Activated T-cell treated with anti-CD3 and anti-CD28 coated beads, Interleukin-2, amount 50 U/mL, for 1 hour (primary cell): ENCODE measurements at places on chromosomes 16 and 17.
A peak's percentile ranks its signal among the peaks of the same experiment; 100 is the strongest.

GRCh38 chr17:64326030-64326419, 63.0 kb upstream of the TEX2 start:
- DNase-seq, result no peak

GRCh38 chr16:28491230-28491969, 474 bp downstream of the CLN3 start:
- no peak for DNase-seq

GRCh38 chr16:56628486-56629350, 3.1 kb downstream of the MT1E start:
- DNase-seq, result no peak

- DNase-seq, result no peak
Measured at GRCh38 chr17:9166788-9167187, 145.5 kb downstream of the NTN1 start.

- peak; percentile 31 for DNase-seq
Measured at GRCh38 chr17:60971515-60972369, 294.1 kb downstream of the BCAS3 start.

GRCh38 chr17:34800661-34801060, 160.6 kb downstream of the CCT6B start:
- no peak for DNase-seq

- peak; percentile 86 for DNase-seq
Measured at GRCh38 chr17:42517516-42517915, 18.5 kb upstream of the NAGLU start.

- DNase-seq, result peak; percentile 66
Measured at GRCh38 chr16:67326472-67327309, at the start of the genes KCTD19 and LRRC36. TSS of gene KCTD19 (minus strand) at chr16:67326741. CDS start at chr16:67326707, 34 bp downstream. TSS of gene LRRC36 (plus strand) at chr16:67326815. CDS start at chr16:67326863, 48 bp downstream.

DNA sequence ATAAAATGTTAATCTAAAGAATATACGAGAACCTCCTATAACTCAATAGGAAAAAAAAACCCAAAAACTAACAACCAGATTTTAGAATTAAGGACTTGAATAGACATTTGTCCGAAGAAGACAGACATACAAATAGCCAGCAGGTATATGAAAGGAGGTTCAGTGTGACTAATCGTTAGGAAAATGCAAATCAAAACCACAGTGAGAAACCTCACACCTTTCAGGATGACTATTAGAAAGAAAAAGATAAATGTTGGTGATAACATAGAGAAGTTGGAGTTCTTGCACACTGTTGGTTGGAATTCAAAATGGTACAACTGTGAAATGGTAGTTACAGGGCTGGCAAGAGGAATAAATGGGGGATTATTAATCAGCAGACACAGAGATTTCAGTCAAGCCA, 339.0 kb downstream of the TMEM114 start:
- DNase-seq, result no peak

DNA sequence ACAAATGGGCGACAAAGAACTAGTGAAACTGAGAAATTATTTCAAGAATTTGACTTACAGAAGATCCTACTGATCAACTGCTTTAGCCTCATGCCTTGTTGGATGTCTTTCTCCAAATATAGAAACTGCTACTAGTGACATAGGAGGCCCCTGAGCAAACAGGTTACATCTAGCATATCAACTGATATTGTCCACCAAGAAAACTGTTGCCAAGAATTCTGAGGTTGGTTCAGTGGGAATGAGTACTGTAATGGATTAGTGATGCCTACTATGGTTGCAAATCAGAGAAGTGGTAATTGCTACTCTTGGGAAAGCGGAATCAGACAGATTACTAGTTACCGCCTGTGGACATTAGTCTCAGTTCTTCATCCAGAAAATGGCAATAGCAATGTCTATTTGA, 10.0 kb downstream of the CDC27 start:
- DNase-seq, result no peak

GRCh38 chr17:38564869-38565268, 40.9 kb downstream of the SRCIN1 start:
- no peak for DNase-seq

- DNase-seq, result no peak
Measured at GRCh38 chr17:19285213-19285900, 48.2 kb downstream of the EPN2 start.

DNA sequence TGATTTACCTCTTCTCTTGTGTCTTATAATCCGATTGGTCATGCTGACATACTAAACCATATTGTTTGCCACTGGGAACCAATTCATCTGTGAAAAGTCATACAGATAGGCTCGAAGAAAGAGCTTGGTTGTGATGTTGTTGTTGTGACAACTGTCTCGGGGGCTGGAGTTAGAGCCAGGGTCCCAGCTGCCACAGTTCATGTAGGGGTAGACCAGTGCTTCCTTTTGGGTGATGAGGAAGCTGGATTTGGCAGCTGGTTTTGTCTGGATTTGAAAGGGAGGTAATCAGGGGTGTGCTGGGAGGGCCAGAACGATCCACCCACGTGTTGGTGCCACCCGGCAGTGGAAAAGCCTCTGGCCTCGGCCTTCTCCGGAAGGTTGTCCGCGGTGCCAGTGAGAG, 438.1 kb downstream of the WWOX start:
- DNase-seq, result no peak

GRCh38 chr16:88691924-88692560, 5.7 kb upstream of the SNAI3 start:
- DNase-seq, result peak; percentile 53

DNA sequence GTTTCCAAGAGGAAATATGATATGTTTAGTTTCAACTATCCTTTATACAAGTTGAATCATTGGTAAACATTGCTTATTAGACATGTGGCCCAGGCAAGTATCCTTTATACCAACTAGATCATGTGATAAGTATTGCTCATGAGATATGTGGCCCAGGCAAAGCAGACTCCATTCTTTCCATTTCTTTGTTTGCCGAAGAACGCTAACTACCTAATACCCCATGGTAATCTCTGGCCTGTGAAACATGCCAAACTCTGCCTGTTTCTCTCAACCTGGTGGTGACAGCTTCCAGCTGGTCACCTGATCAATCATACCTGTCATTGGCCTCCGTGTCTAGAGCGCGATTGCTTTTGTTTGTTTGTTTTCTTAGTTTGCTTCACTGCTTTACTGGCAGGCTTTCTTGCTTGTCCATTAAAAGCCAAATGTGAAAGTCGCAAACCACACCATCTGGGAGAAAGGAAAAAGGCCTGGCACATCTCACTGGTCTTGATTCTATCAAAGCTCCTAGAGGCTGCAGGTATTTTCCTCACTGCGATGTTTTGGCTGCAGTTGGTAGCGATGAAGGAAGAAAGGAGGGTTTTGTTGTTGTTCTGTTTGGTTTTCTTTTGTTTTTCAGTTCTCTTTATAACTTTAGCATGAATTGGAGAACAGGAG, 686.2 kb downstream of the KCNJ2 start:
- no peak for DNase-seq

- DNase-seq, result no peak
Measured at GRCh38 chr17:1504866-1505265, 11.5 kb downstream of the INPP5K start.

GRCh38 chr16:86512860-86513470, 2.6 kb downstream of the FOXF1 start:
- DNase-seq, result no peak

- DNase-seq, result no peak
Measured at GRCh38 chr16:7025616-7026190, 306.9 kb upstream of the RBFOX1 start.

- DNase-seq, result no peak
Measured at GRCh38 chr16:46745617-46746016, 2.5 kb downstream of the MYLK3 start.

GRCh38 chr17:42677921-42678781, 1.4 kb upstream of the PLEKHH3 start:
- peak; percentile 84 for DNase-seq

GRCh38 chr16:4006397-4006999, 109.7 kb downstream of the ADCY9 start:
- no peak for DNase-seq

- no peak for DNase-seq
Measured at GRCh38 chr16:16122264-16122663, 101.0 kb downstream of the ABCC6 start.

DNA sequence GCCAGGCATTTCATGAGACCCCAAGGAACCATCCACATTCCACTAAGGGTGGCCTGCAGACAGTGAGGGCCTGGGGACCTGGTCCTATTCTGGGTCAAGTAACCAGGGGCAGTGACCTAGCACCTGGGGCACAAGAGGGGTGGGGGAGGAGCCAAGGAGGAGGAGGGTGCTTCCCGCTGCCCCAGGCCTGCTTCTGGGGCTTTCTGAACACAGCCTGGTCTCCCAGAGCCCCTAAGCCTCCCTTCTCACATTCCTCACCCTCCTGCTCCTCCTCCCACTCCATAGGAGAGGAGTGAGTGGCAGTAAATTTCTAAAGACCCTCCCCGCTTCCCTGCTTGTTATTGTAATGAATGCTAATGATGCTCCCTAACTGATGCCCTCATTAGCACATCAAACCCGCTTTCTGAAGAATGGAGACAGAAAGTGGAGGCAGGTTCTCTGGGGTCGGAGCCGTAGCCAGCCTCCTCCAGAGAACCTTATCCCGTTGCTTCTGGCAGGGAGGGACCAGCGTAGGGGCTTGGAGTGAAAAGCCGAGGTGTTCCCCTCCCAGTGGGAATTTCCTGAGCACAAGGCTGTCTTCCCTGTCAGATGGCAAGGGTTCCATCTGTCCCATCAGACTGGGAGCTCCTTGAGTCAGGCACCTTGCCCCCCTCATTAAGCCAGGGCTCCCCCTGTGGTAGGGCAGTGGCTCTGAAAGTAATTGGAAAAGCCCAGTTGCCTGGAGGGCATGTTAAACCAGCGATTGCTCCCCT, 3.7 kb upstream of the SRCIN1 start:
- no peak for DNase-seq

GRCh38 chr16:49353680-49354079, 19.9 kb upstream of the C16orf78 start:
- DNase-seq, result no peak

GRCh38 chr17:70888324-70888723, 719.0 kb downstream of the KCNJ2 start:
- no peak for DNase-seq

- no peak for DNase-seq
Measured at GRCh38 chr16:2468725-2469398, 2.2 kb upstream of the NTN3 start.

DNA sequence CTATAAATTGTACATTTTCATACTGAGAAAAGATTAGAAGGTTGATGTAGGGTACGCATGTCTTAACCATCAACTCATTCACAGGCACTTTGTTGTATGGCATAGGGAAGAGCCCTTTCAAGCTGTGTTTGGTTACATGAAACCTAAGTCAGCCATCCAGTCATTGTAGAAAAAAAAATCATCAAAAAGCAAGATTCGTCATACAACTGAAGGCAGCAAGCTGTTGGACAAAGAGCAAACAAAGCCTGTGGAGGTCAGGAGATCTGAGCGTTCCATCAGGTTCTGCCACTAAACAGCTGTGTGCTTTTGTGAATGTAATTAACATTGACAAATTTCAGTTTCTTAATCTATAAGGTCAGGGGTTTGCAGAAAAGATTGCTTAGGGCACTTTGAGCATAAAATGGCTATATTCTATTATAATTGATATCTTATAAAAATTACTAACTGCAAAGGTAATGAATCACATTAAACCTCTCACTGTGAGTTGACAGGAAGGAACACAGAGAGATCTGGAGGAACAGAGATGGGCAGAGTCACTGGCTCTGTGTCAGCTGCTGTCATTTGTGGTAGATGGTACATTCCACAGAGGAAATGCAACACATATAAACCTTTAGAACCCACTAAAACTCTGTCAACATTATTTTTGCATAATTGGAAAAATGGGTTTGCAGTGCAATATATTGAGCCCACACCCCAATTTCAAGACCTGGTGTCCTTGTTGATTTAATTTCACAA, 66.3 kb upstream of the MYOCD start:
- no peak for DNase-seq

DNA sequence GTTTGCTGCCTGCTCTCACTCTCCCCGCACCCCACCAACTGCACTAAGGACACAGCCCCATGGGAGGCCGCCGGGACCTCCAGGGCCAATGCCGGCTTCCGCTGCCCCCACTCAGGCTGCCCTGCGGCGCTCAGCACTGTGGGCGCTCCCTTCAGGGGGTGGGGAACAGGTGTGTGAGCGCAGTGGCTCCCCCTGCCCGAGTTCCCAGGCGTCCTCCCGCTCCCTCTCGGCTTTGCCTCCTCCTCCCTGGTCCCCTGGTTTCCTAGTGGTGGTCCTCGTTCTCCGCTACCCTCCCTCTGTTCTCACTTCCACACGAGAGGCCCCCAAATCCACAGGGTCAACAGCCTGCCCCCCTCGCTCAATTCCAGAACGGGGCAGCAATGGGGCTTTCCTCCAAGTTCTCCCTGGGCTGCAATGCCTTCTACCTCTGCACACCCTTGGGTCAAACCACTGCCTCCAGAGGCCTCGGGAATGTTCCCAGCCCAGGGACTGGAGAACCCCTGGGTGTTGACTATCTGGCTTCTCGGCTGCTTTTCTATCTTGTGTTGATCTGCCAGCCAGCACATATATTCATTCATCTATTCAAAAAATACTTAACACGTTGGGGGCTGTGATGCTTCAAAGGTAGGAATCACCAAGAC, 9.9 kb downstream of the FOXJ1 start:
- no peak for DNase-seq

DNA sequence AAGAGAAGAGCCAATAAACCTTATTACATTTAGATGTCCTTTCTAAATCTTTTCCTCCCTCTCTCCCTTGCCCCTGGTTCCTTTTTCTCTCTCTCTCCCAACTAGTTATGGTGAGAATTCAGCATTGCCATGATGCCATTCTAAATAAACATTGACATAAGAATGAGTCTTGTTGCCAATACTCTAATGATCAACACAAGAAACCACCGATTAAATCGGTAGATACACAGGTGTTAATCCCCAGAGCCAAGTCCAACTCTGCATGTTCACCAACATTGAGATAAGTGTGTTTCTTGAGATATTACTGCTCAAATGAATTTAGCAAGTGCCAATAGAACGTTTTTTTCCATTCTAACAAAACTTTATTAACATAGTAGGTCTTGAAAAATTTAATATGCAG, 412.1 kb downstream of the KCNJ2 start:
- DNase-seq, result no peak

DNA sequence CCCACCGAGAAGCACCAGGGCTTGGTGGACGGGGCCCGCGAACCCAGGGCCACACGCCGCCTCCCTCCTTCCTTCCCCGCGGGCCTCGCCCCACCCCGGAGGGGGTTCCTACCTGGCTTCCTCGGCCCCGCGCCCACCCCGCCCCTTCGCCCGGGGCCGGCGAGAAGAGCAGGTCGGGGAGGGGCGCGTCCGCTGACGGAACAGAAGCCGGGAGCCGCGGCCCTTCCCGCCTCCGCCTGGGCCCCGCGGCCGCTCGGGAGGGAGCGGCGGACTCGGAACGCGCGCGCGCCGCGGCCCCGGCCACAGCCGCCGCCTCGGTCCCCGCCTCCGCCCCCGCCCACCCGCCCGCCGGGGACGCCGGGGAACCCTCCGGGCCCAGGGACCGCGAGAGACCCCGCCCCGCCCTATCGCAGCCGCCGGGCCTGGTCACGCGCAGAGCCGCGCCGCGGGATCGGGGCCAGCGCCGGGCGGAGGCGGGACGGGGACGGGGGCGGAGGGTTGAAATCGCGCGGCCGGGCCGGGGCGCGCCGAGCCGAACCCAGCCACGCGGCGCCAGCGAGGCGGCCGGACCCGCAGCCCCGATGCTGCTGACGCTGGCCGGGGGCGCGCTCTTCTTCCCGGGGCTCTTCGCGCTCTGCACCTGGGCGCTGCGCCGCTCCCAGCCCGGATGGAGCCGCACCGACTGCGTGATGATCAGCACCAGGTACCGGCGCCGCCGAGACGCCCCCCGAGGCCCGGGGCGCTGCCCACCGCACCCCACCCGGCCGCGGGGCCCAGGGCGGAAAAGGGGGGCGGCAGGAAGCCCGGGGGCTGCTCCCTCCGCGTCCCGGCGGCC, at the start of gene TLCD3A:
Gene TLCD3A, plus strand, starts transcription at position 530 of the 835 bp plus-strand sequence. Its CDS starts 52 bp downstream, at position 582.
- DNase-seq, result peak; percentile 65
